Thymus (tissue), 14 donors: ENCODE measurements at places on chromosomes 12 and 14.

GRCh38 chr14:54639611-54640010 is 72.7 kb downstream of the SAMD4A start:
- DNase-seq = no peak

DNA sequence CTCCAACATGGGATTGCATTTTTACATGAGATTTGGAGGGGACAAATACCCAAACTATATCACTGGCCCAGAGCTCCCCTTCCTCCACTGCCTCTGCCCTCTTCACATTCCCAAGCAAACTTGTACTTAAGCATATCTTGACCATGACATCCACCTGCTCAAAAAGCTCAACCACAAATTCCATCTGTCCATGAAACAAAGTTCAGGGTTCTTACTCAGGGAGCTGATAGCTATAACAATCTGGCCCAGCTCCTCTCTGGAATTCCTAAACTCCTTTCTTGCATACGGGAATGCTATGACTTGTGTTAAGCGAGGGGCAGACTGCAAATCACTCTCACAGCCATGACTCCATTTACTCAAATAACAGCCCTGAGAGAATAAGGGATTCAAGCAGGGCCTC is 152.1 kb downstream of the GALC start:
- DNase-seq = no peak

DNA sequence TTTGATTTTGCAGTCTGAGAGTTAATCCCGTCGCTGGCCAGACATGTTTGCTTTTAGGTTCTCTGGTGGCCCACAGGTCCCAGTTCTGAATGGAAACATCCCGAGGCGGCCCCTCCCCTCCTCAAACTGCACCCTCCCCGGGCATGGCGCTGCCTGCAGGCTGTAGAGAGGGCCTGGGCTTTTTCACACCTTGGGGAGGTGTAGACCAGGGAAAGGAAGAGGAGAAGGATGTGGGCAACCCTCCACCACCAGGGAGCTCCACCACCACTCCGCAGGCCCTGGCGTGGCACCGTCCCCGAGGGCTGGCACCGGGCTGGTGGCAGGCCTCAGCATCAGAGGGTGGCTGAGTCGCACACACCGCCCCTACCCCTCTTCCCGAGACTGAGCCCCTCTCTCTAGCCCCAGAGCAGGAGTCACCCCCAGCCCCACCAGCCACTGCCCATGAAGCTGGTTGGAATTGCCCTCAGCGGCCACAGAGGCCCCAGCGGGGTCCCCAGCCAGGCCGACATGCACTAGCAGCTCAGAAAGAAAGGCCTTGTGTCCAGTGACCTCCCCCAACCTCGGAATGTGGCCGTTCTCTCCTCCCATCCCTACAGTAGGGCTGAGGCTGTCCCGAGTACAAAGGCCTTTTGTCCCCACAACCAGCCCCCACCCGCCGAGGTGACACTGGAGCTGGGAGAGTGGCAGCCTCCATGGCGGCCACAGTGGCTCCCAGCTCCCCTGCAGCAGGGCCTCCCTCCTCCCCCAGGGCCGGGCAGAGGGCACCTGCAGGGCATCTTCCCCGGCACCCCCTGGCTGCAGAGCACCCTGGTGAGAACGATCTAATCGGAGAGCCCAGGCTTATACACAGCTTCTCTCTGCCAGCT is 23.5 kb upstream of the INF2 start:
- DNase-seq = no peak

- DNase-seq = no peak
These were observed 926.7 kb downstream of the GALC start for GRCh38 chr14:87066221-87066817.

DNA sequence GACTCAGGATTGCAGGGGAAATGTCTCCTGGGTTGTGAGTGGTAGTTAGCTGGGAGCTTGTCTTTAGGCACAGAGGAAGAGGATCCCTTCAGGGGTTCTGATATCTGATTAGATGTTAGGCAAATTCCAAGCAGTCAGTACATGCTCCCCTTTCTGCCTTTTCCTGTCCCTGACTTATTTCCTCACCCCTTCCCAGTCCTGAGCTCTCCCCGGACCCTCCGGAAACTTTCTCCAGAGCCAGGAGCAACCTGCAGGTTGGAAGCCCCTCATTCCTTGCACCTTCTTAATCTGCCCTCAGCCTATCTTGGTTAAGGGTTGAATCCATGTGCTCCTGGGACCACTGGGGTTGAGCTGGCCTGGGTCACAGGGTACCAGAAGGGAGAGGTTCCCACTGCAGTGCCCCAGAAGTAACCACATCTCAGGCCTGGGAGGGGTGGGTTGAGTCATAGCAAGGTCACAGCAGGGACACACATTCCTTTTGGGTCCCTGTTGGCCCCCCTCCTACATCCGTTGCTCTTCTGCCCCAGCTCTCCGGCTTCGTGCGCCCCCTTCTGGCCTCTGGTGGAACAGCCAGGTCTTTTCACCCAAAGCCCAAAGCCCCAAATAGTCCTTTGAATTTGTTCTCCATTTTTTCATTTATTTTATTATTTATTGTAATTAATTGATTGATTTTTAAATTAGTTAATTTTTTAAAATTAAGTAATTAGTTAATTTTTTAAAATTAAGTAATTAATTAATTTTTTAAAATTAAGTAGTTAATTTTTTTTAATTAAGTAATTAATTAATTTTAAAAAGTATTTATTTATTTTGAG is 1.8 kb downstream of the IGFBP6 start:
- no peak for DNase-seq

DNA sequence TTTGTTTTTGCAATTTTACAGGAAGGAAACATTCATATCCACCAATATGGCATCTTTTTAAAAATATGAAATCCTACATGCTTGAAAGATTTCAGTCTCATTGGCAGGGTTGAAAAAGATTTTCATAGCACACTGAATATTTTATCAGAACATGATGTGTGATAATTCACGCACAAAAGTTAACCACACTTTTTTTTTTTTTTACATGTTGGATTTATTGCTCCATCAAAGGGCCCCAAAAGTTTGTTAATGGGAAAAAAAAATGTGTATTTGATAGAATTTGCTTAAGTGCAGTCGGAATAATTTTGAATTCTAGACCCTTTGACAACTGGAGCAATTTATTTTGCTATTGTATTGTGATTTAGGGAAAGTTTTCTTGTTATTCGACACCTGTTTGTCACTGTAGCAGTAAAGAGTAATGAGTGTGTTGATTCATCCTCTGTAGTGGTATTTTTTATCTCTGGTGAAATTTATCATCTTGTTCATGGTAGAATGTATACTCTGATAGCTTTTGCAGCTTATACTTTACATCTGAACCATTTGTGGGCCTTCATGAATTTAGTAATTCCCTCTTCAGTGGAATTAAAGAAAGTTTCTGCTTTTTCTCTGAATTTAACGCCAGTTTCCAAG is 1.1 kb downstream of the EML1 start:
- DNase-seq = no peak

- DNase-seq = no peak
These were observed 556 bp downstream of the GPRC5A start for GRCh38 chr12:12891881-12892355.

GRCh38 chr12:105485921-105486320 is 155.4 kb downstream of the C12orf75 start:
- DNase-seq = no peak

GRCh38 chr14:73283608-73284379 is 46.5 kb downstream of the PAPLN start:
- DNase-seq = no peak

- no peak for DNase-seq
These were observed 256.7 kb downstream of the SUDS3 start for GRCh38 chr12:118633071-118633470.

DNA sequence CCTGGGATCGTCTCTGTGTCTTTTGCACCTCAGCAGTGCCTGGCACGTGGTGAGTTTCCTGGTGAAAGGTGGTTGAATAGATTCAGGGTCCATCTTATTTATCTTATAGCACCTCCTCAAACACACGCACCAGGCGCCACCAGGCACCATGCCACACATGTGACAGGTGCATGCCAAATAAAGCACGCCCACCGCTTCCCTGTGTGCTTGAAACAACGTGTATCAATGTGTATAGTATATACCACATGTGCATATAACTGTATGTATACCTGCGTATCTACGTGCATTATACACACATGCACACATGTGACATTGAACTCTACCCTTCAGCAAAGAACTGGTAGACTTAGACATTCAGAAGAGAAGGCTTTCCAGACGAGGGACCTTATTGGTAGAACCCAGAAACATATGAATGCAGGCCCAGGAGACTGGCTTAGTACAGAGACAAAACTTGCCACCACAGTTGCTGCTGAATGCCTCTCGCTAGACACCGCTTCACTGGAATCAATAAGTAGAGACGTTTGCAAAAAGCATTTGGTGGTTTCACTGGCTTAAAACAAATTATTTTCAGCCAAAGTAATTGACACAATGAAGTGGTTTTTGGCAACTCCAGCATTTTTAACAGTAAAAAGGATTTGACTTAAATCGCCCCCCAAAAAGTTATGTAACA is 10.0 kb downstream of the EML1 start:
- DNase-seq = no peak

GRCh38 chr12:913919-914698 is 35.4 kb downstream of the RAD52 start:
- no peak for DNase-seq

GRCh38 chr12:72141381-72141780 is 130.8 kb upstream of the TRHDE start:
- no peak for DNase-seq

GRCh38 chr12:65098364-65098763 is 22.7 kb downstream of the WIF1 start:
- DNase-seq = no peak

DNA sequence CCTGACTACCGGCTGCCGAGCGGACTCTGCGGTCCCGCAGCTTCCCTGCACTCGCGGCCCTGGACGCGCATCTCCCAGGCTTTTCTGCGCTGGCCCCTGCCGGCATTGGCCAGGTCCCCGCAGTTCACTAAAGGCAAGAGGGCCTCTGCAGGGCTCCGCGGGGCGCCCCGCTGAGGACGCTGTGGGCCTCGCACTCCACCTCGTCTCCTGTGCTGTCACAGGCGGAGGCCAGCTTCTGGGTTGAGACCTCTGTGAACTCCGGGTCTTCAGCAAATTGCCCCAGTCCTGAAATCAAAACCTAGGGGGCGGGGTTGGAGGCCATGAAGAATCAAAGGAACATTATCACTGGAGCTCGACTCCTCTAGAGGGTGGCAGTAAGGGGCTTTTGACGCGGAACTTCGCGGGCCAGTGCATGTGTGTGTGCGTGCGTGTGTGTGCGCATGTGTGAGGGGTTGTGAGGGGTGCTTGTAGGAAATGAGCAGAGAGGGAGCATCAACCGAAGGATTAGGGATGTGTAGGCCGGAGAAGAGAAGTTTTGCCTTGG is 68.5 kb upstream of the CAPRIN2 start:
- peak; percentile 32 for DNase-seq

DNA sequence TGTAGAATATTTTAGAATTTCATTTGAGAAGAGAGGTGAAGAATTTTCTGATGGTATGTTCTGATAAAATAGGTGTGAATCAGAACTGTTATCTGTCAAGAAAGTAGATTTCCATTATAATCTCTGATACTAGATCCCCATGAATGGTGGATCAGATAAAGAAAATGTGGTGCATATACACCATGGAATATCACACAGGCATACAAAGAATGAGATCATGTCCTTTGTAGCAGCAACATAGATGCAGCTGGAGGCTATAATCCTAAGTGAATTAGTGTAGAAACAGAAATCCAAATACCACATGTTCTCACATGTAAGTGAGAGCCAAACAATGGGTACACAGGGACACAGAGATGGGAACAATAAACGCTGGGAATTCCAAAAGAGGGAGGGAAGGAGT is 372.0 kb upstream of the ATP2B1 start:
- no peak for DNase-seq

DNA sequence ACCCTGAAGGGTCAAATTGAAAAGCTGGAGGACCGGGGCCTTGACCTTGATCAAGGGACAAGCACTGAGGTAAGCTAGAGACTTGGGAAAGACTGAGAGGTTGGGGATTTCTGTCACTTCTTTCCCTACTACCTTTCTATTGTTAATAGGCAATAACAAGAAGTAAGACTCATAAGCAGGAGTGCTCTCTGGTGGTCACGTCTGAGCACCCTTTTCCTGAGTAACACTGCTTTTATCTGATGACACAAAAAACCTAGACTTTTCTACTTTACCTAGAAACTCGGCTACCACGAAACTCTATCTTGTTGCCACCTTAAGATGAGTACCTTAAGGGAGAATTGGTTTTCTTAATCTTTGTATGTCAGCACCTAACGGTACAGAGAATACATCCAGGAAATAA is 35.5 kb upstream of the PPFIBP1 start:
- no peak for DNase-seq

GRCh38 chr12:74515849-74516248 is 21.8 kb upstream of the ATXN7L3B start:
- DNase-seq = no peak

DNA sequence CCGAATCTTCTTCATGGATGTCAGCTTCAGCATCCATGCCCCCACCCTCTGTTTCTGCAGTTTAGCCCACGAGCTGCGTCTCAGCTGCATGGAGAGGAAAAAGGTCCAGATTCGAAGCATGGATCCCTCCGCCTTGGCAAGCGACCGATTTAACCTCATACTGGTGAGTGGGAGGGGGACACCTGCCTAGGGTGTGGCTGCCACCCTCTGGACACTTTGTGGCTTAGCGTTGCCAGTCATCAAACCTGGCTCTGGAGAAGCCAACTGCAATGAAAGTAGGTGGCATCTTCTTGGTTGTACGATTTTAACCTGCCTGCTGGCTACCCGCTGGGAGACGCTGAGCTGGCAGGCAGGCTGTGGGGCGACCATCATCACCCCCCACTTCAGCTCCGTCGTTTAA is 16.7 kb downstream of the DCAF4 start:
- DNase-seq = no peak

DNA sequence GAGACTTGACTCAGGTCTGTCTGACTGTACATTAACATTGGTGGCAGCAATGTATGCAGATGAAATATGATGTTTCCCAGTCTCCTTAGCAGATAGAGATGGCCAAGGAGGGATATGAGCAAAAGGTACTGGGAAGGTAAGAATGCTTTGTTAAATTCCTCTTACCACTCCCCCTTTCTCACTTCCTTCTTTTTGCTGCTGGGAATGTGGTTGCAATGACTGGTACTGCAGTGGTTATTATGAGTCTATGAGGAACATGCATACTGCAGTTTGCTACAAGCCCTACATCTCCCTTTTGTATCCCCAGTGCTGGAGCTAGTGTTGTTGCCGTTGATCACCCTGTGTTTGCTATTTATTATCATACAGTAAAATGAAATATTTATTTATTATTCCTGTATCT is 35.9 kb downstream of the ALDH1L2 start:
- no peak for DNase-seq
